ENCODE measurements at places on chromosomes 5 and 9.

DNA sequence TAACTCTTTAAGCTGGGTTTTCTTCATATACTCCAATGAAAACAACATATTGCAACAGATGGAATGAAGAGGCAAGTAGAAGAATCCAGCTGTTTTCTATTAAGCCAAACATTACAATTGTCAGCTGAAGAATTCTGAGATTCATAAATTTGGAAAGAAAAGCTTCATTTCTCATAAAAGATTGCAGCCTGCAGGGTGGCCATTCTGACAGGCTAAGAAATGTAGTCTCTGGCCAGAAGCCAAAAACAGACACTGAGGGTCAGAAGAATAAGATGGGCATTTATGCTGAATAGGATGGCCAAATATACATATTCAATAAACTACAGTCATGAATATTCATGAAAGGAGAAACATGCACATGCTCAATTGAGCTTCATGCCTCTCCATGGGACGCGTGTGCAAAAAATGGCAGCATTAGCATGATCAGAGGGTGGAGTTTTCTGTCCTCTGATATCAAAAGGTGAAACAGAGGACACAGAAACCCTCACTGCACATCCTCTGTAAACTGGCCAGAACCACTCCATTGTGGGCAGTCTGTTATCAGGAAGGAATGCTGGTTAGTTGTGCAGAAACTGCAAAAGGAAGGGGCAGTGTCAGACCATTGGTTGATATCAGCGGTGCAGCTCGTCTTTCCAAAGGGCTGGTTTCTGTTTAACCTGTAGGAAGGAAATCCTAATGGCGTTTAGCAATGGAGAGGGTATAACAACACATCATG, 50.2 kb downstream of the FXN start:
- no peaks in the 10 kb centered on the region for H3K27me3 ChIP-seq
- H3K4me3 ChIP-seq = no peak overlapping the region
- no peaks in the 10 kb centered on the region for H3K4me1 ChIP-seq
- no peak for DNase-seq

GRCh38 chr9:78541868-78542443, 245.0 kb downstream of the PSAT1 start:
- H3K27me3 ChIP-seq = no peaks in the 10 kb centered on the region
- H3K4me3 ChIP-seq = no peak overlapping the region
- H3K4me1 ChIP-seq = no peaks in the 10 kb centered on the region
- H3K36me3 ChIP-seq = no peaks in the 10 kb centered on the region

GRCh38 chr5:156971415-156971814, 8.4 kb upstream of the TIMD4 start:
- no peaks in the 10 kb centered on the region for H3K27me3 ChIP-seq
- DNase-seq = no peak
- no peaks in the 10 kb centered on the region for H3K4me1 ChIP-seq
- H3K4me3 ChIP-seq = no peak overlapping the region

DNA sequence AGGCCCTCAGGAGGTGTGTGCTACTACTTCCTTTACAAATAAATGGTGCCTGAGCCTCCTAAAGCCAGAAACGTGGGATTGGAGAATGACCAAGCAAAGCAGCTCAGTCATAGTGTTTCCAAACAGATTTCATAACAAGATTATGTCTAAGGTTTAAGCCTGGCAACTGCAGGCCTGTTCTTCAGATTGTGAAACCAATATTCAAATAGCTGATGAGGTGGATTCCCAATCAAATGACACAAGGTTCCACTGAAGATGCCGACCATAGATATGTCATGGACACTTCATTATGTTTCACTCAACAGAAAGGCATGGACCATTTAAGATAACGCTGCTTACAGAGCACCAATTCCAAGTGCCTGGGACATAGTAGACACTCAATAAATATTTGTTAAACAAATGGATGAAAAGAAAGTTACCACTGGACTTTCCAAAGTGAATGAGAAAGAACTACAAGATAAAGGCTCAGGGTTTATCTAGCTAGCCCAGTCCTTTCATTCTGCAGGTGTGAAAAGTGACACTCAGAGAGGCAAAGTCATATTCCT, 189.5 kb downstream of the ACTL7B start:
- H3K27ac ChIP-seq = no peak overlapping the region
- H3K4me1 ChIP-seq = peaks cover 11% of the 10 kb centered on the region
- no peaks in the 10 kb centered on the region for H3K36me3 ChIP-seq
- no peaks in the 10 kb centered on the region for H3K27me3 ChIP-seq

DNA sequence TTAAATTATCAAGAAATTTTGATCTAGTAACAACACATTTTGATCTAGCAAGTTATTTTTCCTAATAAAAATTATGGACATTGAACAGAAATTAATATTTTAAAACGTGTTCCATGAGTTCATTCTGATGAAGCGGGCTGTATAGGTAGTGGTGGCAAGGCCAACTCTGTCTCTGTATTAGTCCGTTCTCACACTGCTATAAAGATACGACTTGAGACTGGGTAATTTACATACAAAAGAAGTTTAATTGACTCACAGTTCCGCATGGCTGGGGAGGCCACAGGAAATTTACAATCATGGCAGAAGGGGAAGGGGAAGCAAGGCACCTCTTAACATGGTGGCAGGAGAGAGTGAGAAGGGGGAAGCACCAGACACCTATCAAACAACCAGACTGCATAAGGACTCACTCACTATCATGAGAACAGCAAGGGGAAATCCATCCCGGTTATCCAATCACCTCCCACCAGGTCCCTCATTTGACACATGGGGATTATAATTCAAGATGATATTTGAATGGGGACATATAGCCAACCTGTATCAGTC, 61.2 kb downstream of the TMEM232 start:
- no peak for DNase-seq
- no peak overlapping the region for H3K27ac ChIP-seq
- no peaks in the 10 kb centered on the region for H3K27me3 ChIP-seq
- no peaks in the 10 kb centered on the region for H3K36me3 ChIP-seq
- H3K4me1 ChIP-seq = no peaks in the 10 kb centered on the region
